Adipose tissue (tissue), 3 donors: ENCODE measurements at places on chromosomes 2 and 18. TPM values are rescaled to one million over a fixed set of nuclear protein-coding genes. Genes with fewer than 3 reads are reported as not detected.

The SPR gene
- 57.6 TPM for polyA plus RNA-seq

The GPR39 gene
- not detected for polyA plus RNA-seq

The GCFC2 gene
- polyA plus RNA-seq = 11.5 TPM

The CYTIP gene
- 1.3 TPM for polyA plus RNA-seq

The SPATA3 gene
- polyA plus RNA-seq = not detected

The UPP2 gene
- polyA plus RNA-seq = 0.22 TPM

The HS1BP3 gene
- 14.8 TPM for polyA plus RNA-seq

The KIF5C gene
- 1.7 TPM for polyA plus RNA-seq

The DIPK1C gene
- 0.08 TPM for polyA plus RNA-seq

The PFN4 gene
- polyA plus RNA-seq = 0.79 TPM

The IL36B gene
- not detected for polyA plus RNA-seq
